ENCODE measurements at places on chromosomes 4 and X. TPM values are rescaled to one million over a fixed set of nuclear protein-coding genes. Genes with fewer than 3 reads are reported as not detected.

DNA sequence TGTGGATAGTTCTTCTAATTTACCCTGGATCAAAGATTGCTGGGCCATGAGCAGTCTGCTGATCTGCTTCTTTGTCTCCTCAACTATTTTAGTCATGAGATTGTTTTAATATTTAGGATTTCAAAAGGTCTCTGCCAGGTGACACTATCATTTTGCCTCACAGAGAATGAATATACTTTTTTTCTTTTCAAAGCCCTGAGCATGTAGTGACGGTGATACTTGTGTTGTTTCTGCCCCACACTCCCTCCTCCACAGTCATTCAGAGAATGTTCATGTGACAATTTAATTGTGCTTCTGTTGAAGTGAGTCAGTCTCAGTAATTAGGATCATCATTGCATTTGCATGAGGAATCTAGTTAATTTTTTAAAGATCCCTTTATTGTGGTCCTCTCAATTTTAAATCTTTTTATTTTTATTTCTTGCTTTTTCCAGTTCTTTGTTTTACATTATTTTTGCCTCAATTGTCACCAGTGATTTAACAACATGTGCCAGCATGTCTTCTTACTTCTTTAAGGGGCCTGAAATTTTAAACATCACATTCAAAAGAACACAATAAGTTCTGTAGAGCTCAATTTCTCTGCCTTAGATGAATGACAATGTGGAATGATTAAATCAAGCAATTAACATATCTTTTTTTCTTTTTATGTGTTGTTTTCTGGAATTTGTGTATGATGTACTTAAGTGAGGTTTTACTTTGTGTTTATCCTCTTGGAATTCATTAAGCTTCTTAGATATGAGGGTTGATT is 12.3 kb downstream of the MMRN1 start:
- DNase-seq = no peak

DNA sequence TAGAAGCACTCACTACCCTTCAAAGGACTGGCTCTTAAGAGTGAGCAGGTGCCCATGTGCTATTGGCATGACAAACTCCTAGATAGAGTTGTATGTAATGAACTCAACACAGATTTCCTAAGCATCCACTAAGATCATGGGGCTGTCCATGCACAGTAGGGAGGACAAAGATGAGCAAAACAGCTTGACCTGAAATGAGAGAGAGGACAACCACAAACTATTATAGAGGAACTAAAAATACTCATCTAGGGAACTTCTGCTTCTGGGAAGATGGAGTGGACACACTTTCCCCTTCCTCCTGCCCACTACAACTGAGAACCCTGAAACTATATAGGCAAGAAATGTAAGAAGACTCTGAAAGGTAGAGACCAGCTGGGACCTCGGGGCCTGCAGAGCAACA is 20.8 kb upstream of the TMEM128 start:
- no peak for DNase-seq

DNA sequence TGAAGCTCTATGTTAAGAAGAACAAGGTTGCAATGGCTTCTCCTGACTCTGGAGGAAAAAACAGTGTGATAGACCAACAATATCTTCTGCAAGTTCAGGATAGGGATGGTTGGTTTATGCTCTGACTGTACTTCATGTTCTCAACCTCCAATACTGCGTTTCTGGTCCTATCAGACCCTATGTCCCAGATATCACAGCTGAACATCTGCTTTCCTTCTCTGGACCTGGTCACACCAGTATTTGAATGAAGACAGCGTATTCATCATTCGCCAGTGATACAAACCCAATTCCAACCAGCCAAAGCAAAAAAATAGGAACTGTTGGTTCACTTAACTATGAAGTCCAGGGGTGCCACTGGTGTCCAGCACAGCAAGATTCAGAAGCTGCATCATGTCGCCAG is 124.5 kb upstream of the KLF3 start:
- no peak for DNase-seq

DNA sequence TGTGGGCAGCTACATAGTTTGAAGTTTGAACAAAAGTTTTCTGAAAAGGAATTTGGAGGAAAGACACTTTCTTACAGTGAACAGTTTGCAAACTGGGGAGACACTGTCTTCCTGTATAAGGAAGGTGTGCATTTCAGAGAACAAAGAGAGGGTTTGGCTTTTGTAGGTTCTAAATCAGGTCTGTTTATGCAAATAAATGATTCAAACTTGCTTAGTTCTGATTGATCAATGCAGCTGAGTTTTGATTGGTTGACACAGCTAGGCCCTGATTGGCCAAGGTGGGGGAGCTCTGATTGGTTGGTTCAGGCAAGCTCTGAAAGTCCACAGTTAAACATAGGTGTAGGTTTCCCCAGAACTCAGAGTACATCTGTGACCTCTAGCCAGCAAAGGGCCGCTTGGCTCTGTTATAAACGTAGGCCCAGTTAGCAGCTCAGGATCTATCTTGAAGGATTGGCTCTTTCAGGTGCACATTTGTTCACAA is 63.0 kb upstream of the ENPP6 start:
- DNase-seq = no peak

DNA sequence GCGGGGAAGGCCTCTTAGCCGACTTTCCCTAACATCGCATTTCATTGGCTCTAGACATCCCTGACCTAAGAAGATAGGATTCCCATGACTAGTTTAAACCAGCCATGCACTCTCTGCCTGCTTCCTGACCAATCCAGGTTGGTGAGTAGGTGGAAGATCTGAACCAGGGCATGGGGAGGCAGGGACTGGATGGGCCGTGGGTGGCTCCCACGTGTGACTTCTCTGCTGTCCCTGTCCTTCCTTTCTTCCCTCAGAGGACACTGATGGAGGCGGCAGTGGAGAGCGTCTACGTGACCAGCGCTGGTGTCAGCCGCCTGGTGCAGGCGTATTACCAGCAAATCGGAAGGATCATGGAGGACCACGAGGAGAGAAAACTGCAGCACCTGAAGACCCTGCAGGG is 90.7 kb downstream of the EVC start:
- DNase-seq = no peak

DNA sequence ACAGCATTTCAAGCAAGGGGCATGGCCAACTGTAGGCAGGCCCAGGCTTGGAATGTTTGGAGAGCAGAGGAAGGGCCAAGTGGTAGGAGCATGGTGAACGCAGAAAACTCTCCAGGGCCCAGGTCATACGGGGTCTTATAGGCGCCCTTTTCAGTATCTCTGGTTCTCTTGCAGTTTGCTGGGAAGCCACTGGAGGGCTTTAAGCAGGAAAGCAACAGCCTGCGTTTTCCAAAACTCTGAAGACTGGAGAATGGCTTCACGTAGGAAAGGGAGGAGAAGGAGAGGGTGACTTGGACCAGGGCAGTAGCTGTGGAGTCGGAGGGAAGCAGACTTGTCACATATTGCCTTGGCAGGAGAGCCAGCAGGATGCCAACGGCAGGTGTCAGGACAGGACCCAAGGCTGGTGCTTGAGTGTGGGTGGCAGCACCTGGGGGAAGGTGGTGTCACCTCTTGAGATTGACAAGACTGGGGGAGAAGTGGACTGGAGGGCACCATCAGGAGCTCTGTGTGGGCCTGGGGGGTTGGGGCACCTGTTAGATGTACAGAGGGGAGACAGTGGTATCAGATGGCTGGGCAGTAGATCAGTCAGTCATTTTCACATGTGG is 21.9 kb downstream of the TKTL1 start:
- no peak for DNase-seq

GRCh38 chr4:8534129-8534528 is 46.1 kb upstream of the GPR78 start:
- peak; percentile 58 for DNase-seq

DNA sequence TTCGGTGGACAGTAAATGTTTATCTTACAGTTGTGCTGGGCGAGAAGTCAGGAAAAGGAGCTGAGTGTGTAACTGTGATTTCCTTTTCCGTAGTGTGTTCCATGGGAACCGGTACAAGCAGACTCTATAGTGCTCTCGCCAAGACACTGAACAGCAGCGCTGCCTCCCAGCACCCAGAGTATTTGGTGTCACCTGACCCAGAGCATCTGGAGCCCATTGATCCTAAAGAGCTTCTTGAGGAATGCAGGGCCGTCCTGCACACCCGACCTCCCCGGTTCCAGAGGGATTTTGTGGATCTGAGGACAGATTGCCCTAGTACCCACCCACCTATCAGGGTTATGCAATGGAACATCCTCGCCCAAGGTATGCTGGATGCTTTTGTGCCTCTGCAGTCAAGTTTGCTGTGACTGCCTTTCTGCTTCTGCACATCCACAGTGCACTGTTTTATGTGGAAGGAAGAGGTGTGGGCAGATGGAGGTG is 27.4 kb downstream of the NOCT start:
- DNase-seq = no peak

- DNase-seq = no peak
These were observed 76.5 kb upstream of the NRK start for GRCh38 chrX:105745863-105746262.

GRCh38 chrX:97525981-97526380 is 642.3 kb downstream of the RPA4 start:
- no peak for DNase-seq

- no peak for DNase-seq
These were observed 18.1 kb upstream of the TRIM2 start for GRCh38 chr4:153186046-153186728.

- DNase-seq = no peak
These were observed 75.4 kb downstream of the AR start for GRCh38 chrX:67619253-67619652.

GRCh38 chrX:151176231-151176750 is at the start of gene GPR50:
GPR50 (plus strand) TSS chrX:151176584; CDS start chrX:151176722, 138 bp downstream.
- no peak for DNase-seq

DNA sequence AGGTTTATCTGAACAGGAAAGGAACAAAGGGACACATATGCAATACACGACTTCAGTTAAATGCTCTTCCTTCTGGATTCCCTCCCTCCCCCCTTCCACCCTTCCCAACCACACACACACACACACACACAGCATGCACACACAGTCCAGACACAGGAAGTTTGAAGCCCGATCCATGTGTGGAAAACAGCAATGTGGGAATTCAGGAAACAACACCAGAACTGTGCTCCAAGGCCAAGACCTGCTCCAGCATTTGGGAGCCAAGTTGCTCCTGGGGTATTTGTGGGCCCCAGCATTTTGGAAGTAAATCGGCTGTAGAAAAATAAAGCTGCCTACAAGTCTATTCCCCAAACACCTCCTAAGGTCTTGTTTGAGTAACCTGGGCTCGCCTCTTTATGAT is 5.6 kb upstream of the AMOT start:
- peak; percentile 33 for DNase-seq

DNA sequence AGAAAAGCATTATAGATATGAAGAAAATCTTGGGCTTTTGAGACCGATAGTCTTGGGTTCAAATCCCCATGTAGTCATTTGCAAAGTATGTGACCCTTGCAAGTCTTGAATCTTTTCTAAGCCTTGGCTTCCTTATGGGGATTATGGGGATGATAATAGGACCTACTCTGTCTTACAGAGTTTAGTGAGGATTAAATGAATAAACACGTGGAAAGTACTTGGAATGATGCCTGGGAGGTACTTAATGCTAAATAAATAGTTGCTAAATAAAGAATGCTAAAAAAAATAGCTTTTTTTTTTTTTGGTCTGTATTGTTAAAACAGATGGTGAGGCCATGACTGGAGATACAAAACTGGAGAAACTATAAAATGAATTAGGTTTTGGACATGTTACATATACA is 292.7 kb downstream of the GPAT3 start:
- no peak for DNase-seq

DNA sequence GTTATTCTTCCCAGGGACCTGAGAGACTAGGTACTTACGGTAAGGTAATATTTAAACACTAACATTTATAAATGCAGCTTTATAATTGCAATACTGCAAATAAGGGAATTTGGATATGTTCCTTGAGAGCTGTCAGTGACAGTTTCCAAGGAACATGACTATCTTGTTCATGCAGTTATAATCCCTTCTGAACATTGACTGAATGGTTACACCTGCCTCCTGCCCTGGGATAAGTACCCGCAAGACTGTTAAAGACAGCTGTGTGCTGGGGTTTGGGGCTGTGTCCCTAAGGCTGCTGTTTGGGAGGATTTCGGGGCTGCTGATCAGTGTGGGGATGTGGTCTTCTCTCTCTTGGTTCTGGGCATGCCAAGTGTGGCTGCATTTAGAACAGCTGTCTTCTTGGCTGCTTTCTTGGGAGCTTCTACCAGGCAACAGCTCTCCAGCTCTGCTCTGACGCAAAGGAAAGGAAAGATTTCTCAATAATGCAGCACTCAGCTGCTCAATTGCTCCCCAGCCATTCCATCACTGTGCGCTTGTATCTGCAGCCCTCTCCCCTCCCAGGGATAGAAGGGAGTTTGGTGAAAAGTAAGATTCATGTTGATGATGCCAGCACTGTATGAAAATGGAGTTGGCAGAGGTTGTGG is 298.8 kb upstream of the TAPT1 start:
- no peak for DNase-seq

GRCh38 chr4:42313872-42314271 is 83.4 kb upstream of the SHISA3 start:
- DNase-seq = no peak

DNA sequence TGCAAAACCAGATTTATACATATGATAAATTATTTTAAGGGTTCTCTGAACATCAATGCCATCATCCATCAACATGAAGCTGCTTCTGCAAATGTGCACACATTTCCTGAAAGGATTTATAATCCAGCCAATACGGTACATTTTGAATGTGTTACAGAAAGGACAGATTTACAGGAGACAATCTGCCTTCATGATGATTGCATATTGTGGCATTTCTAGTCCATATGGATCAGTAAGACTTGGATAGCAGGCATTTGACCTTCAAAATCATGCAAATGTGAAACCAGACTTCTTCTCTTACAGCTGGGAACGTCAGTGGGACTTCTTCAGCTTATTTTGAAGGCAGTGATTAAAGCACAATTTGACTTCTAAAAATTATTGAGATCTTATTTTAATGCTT is 217.3 kb upstream of the GK2 start:
- DNase-seq = no peak

Gene STK32B
- total RNA-seq = 0.40 TPM

Gene FAM9C
- total RNA-seq = 0.09 TPM

Gene IL13RA2
- 0.34 TPM for total RNA-seq

Gene NUDT10
- 0.98 TPM for total RNA-seq

Gene ZDHHC15
- total RNA-seq = 0.12 TPM

Gene TMPRSS11E
- total RNA-seq = not detected

Gene TLR3
- 29.0 TPM for total RNA-seq

Gene DMP1
- total RNA-seq = not detected

Gene SH3TC1
- total RNA-seq = 18.3 TPM

Gene HCFC1
- total RNA-seq = 47.9 TPM
